ENCODE measurements at places on chromosomes 5 and 9.

DNA sequence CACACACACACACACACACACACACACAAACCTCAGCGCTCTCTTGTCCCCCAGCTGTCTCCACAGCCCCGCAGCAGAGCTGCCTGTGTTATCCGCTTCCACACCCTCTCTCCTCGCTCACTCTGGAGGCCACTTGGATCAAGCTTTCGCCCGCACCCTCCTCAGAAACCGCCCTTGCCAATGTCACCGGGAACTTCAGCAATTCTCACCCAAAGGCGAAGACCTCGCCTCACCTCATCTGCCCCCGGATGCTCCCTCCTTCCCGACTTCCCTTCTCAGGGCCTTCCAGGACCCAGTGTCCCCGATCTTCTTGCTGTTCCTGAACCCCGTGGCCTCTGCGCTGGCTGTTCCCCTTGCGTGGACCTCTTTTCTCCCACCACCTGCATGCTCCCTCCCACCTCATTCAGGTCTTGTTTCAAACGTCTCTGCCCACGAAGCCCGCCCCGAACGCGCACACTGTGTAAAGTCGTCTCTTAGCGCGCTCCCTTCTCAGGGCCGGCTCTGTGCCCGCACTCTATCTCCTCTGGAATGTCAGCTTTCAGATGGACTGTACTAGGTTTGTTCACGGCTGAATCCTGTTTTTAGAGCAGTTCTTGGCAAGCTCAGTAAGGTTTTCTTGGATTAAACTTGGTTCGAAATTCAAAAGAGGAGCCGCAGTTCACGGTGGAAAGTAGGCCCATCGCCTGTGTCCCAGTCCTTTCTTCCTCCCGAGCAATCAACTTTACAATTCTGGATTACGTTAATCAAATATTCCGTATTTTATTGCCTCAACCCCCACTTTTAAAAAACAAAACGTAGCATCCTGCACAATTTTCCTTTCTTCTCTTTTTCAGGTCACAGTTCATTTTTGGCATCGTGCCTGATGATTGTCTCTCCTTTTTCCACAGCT lies 1.0 kb upstream of the TRIM7 start:
- no peak for DNase-seq

DNA sequence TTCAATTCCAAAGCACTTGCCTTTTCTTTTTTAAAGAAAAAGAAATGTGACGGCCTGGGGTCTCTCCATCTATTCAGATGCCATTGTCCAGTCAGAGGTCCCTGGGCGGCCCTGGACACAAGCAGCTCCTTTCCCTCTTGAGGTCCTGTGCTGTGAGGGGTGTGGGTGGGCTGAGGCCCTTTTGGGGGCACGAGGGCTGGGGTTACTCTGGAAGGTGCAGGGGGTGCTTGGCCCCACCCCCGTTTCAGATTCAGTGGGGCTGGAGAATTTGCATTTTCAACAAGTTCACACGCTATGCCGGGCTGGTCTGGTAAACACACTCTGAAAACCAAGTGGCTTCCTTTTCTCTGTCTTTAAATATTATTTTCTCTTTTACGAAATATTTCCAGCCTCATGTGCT lies 91.4 kb upstream of the PHYKPL start:
- no peak for DNase-seq

DNA sequence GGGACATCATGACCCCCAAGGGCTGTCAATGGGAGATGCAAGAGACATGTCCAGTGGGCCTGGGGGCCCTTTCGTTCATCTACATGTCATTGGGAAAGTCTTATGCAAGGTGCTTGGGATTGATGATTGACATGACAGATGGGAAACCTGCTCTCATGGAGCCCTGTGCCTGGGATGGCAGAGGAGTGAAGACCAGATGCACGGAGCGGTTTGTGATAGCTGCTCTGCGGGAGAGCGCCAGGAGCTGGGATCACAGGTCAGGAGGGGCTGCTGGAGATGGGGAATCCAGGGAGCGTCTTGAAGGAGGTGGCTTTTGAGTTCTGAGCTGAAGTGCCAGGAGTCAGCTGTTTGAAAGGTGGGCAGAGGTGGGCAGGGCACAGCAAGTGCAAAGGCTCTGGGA lies 104.3 kb downstream of the FGF18 start:
- DNase-seq: no peak

DNA sequence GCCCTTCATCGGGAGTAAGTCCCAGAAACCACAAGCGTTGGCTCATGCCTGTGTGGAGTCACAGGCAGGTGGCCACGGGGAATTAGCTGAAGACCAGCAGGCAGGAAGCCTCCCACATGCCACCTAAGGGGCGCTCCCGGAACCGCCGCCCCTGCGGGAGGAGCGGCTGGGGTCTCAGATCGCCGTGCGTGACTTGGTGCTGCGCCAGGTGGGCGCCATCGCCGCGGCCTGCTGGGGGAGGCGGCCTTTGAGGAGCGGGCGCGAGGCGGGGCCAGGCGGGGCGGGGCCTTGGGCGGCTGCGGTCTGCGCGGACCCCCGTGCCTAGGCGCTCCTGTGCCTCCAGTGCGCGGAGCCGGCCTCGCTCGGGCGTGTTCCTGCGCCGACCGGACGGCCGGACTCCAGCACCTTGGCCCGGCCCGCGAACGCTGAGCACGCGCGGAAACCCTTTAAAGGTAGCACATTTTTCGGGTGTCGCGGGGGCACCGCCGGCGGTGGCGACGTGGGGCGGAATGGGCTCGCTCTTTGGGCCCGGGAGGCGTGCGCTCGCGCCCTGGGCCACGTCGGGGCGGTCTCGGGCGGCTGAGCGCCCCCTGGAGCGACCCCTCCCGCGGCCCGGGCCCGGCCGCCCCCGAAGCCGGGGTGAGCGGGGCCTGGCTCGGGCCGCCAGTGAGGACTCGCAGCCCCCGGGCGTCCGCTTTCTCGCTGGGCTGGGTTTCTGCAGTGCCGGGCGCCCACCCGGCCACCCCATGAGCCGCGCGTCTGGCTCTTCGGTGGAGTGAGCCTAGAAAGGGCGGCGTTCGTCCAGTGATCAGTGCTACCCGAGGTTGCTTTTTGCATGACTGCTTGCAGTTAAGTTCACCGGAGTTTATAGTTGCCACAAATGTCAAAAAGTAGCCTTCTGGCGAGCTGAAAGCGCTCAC lies 24.5 kb downstream of the LECT2 start:
- DNase-seq: no peak

DNA sequence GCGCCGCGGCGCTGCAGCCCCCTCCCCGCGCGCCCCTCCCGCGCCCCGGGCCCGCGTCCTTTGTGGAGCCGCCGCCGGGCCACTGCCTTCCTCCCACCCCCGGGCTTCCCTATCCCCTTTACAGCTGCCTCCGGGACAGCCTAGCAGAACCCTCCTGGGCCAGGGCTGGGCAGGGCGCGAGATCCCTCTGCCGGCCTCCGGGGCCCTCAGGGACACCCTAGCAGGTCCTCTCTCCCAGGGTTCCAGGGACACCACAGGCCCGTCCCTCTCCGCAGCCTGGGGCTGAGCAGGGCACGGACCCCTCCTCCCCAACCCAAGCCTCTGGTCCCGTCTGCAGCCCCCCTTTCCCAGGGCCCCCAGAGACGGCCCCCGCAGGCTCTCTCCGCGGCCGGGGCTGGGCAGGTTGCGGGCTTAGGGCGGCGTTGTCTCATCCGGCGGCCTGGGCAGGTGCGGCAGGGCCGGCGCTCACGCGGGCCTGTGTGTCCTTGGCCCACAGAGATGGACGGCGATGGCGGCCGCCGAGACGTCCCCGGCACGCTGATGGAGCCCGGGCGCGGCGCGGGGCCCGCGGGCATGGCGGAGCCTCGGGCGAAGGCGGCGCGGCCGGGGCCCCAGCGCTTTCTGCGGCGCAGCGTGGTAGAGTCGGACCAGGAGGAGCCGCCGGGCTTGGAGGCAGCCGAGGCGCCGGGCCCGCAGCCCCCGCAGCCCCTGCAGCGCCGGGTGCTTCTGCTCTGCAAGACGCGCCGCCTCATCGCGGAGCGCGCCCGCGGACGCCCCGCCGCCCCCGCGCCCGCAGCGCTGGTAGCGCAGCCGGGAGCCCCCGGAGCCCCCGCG lies 710 bp downstream of the WNK2 start:
- DNase-seq: peak; percentile 37

GRCh38 chr5:109199289-109199688 lies 210.5 kb downstream of the PJA2 start:
- no peak for DNase-seq

- DNase-seq: no peak
Measured at GRCh38 chr9:134405527-134405926, 79.3 kb downstream of the RXRA start.

GRCh38 chr9:113468716-113469448 lies 5.4 kb downstream of the RGS3 start:
- no peak for DNase-seq

- DNase-seq: peak; percentile 61
Measured at GRCh38 chr9:38380872-38381534, 11.5 kb upstream of the ALDH1B1 start.

GRCh38 chr5:177591690-177592009 lies 353 bp upstream of the TMED9 start:
- no peak for DNase-seq

GRCh38 chr5:172336676-172337285 lies 53.2 kb upstream of the UBTD2 start:
- no peak for DNase-seq

DNA sequence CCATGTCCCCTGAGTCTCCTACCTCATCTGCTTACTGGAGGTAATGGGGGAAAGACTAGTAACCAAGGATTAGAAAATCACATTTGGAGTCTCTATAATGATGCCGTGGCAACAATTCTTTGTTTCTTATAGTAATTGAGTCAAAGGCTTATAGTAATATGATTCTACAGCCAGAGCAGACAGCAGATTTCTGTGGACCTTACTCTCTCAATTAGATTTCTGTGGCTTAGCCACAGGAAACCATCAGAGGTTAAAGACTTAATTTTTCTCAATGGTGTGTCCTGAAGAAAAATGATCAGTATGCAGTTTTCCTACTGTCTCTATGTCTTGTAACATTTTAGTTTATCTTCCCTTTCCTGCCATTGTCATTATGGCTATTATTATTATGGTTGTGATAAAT lies 59.3 kb upstream of the CD180 start:
- DNase-seq: no peak

GRCh38 chr5:141547488-141547887 lies 58.6 kb downstream of the PCDHGC5 start:
- no peak for DNase-seq

DNA sequence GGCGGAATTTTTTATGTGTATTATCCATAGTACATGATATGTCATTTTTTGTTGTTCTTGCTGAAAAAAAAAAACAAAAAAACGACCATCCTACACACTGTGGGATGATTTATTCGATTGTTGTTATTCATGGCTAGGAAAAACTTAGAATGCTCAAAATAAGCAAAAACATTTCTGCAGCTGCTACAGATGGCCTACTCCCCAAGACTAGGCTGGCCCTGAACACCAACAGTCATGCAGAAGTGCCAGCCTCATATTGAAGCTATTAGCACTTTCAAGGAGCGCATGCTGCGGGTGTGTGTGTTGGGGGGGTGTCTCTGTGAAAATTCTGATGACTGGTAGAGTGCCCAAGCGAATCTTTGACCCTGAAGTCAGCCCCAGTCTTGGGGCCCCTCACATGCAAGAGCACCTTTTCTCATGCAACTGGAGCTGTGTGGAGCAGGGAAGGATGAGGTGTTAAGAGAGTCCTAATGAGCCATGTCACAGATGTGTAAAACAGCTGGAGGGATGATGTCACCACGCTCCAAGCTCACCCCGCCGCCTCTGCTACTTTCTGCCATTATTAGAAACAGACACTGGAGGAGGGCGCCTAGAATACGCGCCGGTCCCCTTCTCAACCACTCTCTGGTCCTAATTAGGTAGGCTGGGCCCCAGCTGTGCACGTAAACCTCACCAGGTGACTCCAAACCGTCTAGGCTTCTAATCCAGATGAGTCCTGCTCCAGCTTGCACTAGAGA lies 61.0 kb upstream of the SMIM23 start:
- DNase-seq: no peak

DNA sequence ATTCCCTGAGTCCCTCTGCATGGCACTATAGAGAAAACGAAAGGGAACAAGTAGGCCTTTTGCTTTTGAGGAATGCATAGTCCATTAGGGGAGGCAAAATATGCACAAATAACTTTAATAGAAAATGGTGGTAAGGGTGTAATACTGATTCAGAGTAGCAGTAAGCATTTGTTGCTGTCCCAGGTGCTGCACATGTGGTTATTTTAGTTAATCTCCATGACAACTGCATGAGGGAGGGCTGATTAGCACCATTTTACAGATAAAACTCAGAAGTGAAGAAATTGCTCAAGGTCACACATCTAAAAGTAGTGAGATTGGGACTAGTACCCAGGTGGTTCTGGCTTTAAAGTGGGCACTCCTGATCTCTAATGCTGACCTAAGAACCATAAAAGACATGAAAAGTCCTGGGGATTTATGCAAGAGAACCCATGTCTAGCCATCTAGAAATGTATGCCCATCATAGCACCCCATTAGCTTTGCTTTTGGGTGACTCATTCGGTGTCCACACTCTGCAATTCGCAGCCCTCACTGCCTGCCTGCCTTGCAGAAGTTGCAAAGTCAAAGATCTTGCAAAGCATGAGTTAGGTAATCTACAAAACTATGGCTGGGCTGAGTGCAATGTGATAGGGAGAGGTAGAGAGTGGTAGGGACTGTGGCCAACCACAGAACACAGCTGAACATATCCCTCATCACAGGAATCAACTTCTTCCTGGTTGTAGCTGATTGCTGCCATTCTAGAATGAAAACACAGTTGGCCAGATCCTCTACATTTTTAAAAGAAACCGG lies 195.2 kb downstream of the PTTG1 start:
- no peak for DNase-seq
